ENCODE measurements at places on chromosomes 4 and X.

GRCh38 chrX:112687189-112687691 is 7.5 kb upstream of the LHFPL1 start:
- DNase-seq, result no peak

- no peak for DNase-seq
Measured at GRCh38 chr4:150387981-150388380, 194.0 kb upstream of the MAB21L2 start.

DNA sequence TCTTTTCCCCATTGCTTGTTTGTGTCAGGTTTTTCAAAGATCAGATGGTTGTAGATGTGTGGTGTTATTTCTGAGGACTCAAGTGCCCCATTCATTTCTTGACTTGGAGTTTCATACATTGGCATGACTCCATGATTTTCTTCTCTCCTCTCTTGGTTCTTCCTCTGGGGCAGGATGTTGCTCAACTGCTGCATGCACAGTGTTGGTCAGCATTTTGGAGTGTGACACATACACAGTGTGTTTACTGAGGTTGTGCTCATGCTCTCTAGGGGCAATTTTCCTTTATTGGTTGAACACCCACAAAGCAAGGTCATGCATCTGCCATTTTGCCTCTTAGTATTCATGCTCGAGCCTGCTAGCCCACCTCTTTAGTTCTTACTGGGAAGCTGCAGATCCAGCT is 1993.8 kb downstream of the ARAP2 start:
- DNase-seq, result no peak

DNA sequence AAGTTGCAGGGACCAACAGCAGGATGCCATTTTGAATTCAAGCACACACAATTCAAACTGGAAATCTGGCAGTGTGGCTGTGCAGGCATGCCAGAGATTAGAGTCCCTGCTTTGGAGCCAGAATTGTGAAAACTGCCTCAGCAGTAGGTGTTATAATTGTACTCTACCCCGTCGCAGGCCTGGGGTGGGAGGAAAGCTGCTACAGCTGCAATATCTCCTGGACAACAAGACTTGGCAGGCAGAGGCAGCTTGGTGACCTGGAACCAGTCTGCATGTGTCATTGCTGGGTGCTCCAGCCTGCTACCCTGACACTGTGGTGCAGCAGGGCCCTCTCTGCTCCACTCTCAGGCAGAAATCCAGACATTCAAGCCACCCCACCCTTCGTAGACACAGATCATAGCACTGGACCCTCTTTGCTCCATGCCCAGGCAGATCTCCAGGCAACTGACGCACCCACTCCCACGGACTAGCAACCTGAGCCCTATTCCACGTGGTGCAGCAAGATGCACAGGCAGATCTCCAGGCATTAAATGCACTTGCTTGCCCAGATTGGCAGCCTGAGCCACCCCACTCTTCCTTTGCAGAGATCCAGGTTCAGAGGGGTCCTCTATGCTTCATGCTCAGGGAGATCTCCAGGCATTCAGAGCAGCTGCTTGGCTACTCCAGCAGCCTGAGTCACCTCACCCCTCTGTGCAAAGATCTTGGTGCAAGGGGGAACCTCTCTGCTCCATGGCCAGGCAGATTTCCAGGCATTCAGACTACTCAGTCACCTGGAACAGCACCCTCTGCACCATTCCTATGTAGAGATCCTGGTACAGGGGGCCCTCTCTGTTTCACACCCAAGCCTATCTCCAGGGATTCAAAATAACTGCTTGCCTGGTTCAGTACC is 140.5 kb downstream of the LRBA start:
- DNase-seq, result no peak

DNA sequence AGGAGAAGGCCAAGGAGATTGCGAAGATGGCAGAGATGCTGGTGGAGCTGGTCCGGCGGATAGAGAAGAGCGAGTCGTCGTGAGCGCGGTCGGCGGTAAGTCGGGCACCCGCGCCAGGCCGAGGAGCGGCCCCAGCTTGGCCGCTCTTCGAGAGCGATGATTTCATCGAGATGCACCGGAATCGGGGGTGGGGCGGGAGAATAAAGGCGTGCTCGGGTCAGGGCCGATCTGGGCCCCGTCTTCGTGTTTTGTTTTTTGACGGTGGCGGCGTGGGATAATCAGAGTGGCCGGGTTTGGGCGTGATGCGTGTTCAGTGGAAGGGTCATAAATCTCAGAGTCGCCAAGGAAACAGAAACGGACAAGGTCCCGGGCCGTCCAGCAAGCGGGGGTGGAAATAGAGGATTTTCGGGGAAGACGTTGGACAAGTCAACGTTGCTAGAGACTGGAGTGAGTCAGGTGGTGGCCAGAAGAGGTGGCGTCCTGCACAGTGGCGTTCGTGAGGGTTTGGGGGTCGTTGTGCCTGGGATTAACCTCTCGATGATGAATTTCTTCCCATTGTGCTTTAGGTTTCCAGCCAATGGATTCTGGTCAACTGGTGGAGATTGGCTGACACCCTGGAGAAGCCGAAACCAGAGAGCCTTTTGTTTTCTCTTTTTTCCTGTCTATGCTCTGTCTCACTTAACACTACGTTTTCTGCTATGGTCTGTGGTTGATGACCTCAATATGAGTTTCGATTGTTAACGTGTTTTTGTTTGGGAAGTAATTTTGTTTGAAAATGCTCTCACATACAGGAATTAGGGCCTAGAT is 882 bp downstream of the MRFAP1 start:
- no peak for DNase-seq

- DNase-seq, result no peak
Measured at GRCh38 chrX:11267425-11267824, 25.8 kb upstream of the AMELX start.

DNA sequence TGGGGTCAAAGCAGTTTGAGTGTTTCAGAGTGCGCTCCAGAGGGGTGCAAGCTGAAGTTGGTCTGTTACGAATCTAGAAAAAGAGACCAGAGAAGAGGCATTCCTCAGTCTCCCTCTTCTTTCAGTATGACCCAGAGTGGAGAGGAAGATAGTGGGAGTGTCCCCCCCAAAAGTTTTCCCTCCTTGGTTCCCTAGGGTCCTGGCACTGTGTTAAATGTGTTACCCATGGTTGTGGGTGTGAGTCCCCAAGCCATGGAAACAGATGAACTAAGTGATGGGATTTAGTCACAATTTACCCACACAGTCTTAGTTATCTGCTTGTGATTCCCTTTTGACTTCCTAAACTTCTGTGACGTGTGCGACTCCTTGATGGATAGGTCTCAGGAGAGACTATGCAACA is 27.0 kb upstream of the NAF1 start:
- DNase-seq, result no peak

- DNase-seq, result no peak
Measured at GRCh38 chr4:73735231-73735630, 5.1 kb upstream of the CXCL8 start.

- DNase-seq, result peak; percentile 65
Measured at GRCh38 chrX:40174001-40174853, 76.5 kb upstream of the BCOR start.

DNA sequence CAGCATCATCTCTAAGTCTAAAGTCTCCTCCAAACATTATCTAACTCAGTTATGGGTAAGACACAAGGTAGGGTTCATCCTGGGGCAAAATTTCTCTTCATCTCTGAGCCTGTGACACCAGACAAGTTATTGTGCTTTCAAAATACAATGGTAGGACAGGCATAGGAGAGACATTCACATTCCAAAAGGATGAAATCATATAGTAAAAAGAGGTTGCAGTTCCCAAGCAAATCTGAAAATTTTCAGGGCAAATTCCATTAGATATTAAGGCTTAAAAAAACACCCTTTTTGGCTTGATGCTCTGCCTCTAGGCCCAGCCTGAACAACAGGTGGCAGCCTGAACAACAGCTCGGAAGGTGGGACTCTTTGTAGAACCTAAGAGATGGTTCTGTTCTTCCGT is 448.3 kb upstream of the SLIT2 start:
- no peak for DNase-seq

- no peak for DNase-seq
Measured at GRCh38 chr4:118014831-118015230, 19.5 kb upstream of the NDST3 start.

- peak; percentile 23 for DNase-seq
Measured at GRCh38 chr4:10013722-10014121, 7.6 kb downstream of the SLC2A9 start.

DNA sequence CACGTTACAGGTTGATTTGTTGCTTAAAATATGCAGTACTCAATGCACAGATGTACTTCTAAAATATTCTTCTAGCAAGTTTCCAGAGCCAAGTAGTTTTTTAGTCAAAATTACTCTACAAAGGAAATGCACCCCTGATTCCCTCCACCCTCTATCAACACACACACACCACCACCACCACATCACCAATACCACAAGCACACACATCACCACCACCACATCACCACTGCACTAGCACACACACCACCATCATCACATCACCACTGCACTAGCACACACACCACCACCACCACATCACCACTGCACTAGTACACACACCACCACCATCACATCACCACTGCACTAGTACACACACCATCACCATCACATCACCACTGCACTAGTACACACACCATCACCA is 105.2 kb upstream of the FRG1 start:
- DNase-seq, result no peak

GRCh38 chr4:161936625-161937550 is 226.9 kb downstream of the FSTL5 start:
- no peak for DNase-seq

GRCh38 chr4:67554096-67554495 is 4.4 kb upstream of the STAP1 start:
- DNase-seq, result no peak

GRCh38 chrX:69024161-69024736 is 141.0 kb downstream of the PJA1 start:
- no peak for DNase-seq

DNA sequence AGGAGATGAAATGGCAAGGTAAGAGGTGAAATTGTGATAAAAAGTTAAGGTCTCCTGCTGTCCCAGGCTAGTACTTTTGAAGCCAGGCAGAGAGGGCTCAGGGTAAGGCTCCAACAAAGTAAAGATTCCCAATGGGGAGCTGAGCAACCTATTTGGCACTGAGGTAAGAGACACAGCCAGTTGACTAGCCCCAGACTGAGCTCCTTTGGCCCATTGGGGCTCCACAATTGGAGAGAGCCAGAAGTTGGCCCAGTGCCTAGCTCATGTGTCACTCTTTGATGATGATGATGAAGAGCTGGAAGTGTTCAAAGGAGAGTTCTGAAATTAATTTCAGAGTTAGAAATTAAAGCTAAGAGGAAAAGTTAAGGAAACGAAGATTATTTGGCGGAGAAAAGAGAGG is 94.6 kb downstream of the RLIM start:
- no peak for DNase-seq

GRCh38 chrX:122046815-122047214 is 999.4 kb downstream of the GLUD2 start:
- DNase-seq, result no peak

GRCh38 chr4:165299399-165300060 is 27.9 kb upstream of the MSMO1 start:
- DNase-seq, result no peak

DNA sequence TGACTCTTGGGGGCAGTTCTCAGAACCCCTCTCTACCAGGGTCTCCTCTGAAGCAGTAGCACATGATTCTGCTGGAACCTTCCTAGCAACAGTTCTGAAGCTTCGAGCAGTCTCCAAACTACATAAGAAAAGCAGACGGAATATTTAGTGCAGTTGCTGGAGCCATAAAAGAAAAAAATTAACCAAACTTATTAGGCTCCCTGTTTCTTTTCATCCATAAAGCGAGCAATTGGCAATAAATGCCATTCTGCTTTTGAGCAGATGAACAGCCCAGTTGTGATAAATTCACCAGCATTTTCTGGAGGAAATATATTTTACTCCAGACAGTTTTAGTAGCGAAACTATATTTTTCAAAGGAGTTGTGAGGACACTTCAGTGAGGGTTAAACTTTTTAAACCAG is 250.1 kb upstream of the BOD1L1 start:
- no peak for DNase-seq

DNA sequence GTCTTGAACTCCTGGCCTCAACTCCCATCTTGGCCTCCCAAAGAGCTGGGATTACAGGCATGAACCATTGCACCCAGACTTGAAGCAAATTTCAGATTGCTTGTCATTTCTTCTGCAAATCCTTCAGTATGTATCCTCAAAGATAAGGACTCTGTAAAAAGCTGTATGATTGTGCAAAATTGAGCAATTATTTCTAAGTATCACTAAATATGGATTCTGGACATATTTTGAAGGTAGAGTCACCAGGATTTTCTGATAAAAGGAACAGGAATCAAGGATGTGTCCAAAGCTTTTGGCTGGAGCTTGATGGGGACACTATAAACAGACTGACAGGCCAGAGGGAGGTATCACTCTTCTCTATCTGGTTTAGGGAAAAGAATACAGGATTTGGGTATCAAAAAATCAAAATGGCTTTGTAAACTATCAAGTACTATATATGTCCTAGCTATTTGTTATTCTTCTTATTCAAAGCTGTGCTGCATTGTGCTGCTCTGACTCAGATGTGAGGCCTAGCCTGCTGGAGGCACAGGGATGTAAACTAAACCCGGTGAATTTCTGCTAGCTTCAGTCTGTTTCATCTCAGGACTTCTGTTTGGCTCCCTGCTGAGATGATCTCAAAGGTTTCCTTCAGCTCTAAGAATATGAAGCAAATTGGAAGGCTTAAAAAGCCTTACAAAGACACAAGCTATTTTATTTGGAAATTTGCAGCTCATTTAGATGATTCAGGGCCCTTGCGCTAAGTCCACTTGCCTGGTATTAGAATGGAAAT is 8.3 kb downstream of the RPS4X start:
- no peak for DNase-seq

- no peak for DNase-seq
Measured at GRCh38 chrX:150688911-150689451, 4.2 kb upstream of the MTMR1 start.

DNA sequence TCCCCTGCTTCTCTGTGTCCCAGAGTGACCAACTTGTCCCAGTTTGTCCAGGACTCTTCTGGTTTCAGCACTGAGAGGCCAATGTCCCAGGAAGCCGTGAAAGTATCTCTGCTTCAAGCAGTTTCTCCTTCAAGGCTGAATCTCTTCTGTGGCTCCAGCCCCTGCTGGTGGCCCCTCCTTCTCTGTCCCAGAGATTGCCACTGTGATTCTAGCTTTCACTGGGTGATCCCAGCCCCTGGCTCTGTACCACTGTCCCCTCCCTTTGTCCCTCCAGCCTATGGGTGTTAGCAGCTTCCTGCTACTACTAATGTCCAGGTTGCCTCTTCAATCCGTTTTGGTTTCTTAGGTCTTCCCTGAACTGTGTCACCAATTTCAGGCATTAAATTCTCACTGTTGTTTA is 70.5 kb downstream of the SOX3 start:
- no peak for DNase-seq

- DNase-seq, result no peak
Measured at GRCh38 chr4:8289151-8289750, 19.7 kb downstream of the HTRA3 start.

GRCh38 chr4:2535376-2536192 is 863 bp upstream of the FAM193A start:
- DNase-seq, result no peak

Data from NCI-H510A treated with DMSO at 0.1 percent for 48 hours (cell line).